ENCODE measurements at places on chromosomes 1 and 21.

GRCh38 chr21:25039461-25040380 lies 567.6 kb downstream of the MRPL39 start:
- no peak for DNase-seq

DNA sequence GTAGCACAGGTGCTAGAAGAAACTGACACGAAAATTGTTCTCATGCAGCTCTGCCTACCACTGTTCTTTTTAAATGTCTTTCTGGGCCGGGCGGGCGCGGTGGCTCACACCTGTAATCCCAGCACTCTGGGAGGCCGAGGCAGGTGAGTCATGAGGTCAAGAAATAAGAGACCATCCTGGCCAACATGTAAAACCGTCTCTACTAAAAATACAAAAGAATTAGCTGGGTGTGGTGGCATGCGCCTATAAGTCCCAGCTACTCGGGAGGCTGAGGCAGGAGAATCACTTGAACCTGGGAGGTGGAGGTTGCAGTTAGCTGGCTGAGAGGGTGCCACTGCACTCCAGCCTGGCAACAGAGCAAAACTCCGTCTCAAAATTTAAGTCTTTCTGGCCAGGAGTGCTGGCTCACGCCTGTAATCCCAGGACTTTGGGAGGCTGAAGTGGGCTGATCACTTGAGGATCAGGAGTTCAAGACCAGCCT lies 947 bp upstream of the RIT1 start:
- DNase-seq: no peak

DNA sequence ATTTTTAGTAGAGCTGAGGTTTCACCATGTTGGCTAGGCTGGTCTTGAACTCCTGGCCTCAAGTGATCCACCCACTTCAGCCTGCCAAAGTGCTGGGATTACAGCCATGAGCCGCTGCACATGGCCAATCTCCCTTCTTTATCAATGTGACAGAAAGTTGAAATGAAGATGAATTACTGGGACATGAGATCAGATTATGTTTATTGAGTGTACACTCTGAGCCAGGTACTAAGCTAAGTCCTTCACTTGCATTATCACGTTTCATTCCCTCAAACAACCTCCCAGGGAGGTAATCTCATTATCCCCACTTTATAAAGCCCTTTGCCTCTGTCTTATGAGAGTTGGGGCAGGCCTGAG lies 6.3 kb upstream of the CHI3L2 start:
- no peak for DNase-seq

GRCh38 chr1:94024104-94024792 lies 96.7 kb downstream of the ABCA4 start:
- no peak for DNase-seq

GRCh38 chr1:178096421-178096820 lies 2.5 kb downstream of the RASAL2 start:
- DNase-seq: no peak

DNA sequence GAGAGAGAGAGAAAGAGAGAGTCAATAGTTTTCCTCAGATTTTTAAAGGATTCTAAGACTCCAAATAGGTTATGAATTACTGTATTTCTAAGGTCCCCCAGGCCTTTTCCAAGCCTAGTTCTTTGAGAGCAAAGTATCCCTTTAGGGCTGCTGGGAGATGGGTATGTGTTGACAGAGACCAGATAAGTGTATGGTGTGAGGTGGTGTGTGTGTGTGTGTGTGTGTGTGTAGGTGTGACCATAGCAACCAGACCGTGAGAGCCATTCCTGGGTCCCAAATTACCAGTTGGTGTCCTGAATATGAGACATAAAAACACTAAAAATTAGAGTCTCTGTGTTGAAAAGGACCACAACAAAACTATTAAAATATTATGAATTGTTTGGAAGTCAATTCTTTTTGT lies 41.7 kb upstream of the DNAJC6 start:
- DNase-seq: no peak

DNA sequence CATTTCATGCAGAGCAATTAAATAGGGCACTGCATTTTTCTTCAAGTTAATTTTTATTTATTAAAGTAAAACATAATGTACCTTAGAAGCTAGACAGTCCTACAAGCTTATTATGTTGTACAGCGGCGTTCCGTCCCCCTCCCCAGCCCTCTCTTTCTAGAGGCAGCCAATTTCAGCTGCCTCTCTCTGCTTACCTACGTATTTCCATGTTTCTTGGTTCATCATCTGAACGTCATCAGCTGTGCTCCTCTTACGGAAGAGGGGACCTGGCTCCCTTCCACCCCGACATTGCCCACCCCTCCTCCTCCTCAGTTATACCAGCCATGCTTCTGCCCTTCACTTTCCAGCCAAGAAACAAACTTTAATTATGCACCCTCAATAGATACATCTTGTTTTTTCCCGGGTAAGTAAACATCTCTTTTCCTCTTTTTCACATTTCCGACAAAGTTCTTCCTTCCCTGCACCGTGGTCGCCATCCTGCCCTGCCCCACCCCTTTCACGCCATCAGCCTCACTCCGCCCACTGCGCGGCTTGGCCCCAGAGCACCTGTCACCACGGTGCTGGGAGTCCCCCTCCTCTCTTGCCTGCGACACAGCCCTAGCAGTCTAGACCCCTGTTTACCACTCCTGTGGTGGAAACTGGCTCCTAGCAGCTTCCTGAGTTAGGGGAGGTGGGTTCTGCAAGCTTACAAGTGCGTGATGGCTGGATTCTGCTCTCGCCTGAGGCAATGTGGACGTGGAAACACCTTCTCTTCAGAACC lies 57.9 kb downstream of the SLC37A1 start:
- DNase-seq: no peak

DNA sequence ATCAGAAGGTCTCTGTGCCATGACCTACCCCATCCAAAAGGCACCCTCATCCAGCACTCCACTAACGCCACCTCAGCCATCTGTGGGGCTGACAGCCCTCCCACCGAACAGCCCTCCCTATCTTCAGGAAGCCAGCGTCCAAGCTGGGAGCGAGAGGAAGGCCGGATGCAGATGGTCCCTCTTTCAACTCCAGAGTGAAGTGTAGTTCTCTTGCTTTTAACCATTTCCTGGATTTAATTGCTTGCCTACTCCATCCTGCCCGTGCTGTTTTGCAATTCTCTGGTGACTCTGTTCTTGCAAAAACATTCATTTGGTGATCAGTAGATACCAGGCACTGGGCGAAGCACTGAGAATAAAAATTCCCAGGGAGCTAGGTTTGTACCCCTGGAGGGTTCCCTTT lies 8.2 kb upstream of the DYRK1A start:
- DNase-seq: no peak

DNA sequence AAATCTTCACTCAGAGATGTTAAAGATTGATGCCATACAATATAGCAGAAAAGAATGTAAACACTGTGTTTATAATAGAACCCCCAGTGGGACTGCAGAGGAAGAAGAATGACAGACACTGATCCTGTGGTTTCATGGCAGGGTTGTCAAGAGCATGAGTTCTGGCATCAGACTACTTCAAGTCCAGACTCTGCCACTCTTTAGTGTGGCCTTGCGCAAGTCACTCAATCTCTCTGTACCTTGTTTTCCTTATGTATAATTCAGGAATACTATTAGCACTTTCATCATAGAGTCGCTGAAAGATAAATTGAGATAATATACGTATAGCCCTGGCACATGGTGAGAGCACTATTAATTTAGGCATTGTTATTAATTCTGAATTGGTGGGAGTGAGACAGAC lies 38.5 kb upstream of the BCL9 start:
- DNase-seq: no peak

- DNase-seq: no peak
Observed at GRCh38 chr1:211089536-211089935, 44.4 kb downstream of the KCNH1 start.

GRCh38 chr1:151145304-151146071 lies 943 bp downstream of the SEMA6C start:
- no peak for DNase-seq

DNA sequence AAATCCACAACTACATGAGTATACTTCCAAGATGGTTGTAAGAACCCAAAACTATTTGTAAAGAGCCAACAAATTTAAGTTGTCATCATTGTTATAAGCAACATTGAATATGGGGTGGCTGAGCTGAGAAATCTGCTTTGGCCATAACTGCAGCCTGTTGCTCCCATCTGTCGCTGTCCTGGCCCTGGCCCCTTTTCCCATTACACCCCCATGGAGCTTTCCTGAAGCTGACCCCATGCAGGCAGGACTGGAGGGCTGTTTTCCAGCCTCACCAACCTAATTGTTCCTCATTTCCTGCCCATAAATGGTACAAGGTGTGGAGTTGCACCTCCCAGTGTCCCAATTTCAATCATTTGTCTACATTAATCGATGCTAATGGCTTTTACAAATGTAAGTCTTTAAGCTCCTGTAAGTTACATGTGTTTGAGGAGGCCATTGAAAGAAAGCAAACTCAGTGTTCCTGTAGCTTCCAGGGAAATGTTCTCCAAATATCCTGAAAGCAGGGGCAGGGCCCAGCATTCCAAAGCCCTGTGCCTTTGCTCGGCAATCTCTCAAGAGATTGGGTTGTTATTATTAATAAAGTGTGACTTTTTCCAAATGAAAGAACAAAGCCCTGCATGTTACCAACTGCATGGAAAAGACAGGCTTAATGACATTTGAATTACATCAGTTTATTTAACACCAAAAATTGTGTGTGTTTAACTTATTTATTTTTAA lies 545.9 kb downstream of the PLPP3 start:
- no peak for DNase-seq

GRCh38 chr1:119947468-119947867 lies 51.2 kb upstream of the ADAM30 start:
- DNase-seq: no peak

DNA sequence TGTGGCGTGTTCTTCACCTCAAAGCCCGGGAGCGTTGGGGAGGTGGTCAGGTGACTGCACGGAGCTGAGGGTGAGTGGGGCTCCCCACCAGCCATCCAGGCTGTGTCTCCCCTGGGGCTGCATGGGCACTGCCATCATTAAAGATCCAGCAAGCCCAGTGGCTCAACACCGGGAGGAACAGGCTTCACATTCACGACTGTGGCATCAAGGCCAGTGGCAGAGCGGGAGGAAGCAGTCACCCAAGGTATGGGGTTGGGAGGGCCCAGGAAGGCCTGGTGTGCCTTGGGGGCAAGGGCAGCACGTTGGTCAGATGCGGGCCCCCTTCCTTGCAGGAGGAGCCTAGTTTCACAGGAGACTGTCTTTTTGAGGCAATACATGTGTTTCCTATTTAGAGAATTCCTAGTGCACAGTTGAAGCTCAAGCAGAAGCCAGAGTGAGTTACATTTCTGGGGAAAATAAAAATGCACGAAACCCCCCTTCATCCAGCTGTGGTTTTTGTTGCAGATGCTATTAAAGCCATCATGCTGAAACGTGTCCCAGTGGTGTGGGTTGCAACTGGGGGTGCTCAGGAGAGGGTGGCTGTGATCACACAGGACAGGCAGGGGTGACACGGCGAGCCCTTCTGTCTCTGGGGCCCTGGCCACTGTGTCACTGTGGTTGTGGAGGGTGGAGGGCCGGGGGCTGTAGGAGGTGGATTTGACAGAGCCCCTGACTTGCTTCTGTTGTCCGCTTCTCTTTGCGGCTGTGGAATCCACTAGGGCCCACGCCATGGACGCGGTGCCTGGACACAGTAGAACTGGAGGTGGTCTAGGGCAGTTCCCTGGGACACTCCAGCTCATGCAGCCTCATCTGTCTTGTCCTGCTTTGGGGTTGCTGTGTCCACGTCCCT lies 34.1 kb downstream of the SNAP47 start:
- DNase-seq: no peak

DNA sequence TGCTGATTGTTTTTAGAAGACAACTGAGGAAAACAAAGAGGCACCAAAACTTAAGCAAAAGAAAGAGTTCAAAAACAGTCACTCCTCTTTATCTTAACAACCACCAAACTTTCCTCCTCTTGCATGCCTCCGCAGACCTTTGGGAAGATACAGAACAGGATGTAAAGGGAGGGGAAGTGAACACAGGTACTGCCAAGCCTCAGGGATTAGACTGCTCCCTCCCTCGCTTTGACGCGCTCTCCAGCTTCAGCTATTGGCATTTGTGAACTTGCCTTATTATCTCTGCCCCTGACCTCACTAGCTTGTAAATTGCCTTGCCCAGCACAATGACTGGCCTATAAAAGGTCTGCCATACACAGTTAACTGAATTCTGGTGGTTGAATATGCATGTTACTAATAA lies 4.8 kb upstream of the SRP9 start:
- DNase-seq: no peak

- no peak for DNase-seq
Observed at GRCh38 chr1:198919667-198920398, 281.0 kb downstream of the PTPRC start.

DNA sequence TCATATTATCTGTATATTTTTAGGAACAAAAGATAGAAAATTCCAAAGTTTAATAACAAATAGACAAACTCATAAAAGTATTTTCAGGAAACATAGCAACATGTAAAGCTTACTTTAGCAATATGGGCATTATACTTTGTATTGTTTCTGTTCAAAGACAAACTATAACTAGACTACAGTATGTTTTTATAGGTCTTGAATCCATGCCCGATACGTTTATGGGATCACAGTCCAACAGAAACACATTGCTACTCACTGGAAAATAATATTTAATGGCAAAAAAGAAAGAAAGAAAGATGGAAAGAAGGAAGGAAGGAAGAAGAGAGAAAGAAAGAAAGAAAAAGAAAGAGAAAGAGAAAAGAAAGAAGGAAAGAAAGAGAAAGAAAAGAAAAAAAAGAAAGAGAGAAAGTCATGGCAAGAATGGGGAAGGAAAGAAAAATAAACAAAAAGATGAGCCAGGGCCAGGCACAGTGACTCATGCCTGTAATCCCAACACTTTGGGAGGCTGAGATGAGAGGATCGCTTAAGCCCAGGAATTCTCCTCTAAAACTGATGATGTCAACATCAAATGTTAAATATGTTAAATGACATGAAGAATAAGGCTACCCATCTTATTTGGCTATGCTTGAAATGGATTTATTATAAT lies 32.7 kb downstream of the TM2D1 start:
- DNase-seq: no peak

DNA sequence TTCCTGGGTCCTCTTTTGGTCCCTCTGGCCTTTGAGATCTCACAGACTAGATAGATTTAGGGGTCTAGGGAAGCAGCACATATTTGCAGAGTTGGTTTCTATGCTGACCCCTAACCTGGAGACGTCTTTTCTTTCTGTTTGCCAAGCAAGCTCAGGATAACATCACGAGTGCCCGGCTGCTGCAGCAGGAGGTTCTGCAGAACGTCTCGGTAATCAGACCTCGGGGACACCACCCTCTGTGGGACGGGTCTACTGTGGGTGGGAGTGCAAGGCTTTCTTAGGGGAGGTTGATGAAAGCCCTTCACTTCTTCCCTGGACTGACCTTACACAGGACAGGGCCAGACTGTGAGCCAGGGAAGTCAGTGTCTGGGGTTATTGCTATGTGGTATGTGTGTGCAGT lies 2.9 kb downstream of the IL24 start:
- DNase-seq: no peak

DNA sequence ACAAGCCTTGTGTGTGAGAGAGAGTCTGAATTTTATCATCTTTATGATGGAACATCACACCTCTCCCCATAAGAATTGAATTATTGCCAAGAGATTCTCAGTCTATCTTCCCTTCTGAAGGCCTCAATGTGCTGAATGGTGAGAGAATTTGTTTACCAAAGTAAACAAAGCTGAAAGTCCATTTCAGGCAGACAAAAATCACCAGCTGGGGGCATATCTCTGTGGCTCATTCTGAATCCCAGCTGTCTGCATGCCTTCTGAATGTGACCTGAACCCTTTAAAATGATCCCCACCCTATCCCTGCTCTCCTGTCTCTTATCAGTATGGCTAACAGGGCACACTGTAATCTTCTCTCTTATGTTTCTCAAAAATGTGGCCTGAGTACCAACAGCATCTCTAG lies 99.1 kb upstream of the CAMK1G start:
- no peak for DNase-seq

GRCh38 chr1:192378276-192378675 lies 61.5 kb downstream of the RGS21 start:
- no peak for DNase-seq

- no peak for DNase-seq
Observed at GRCh38 chr21:35020436-35020835, 28.7 kb downstream of the RUNX1 start.

Measured in NCI-H2107 (cell line).